Naive thymus-derived CD8-positive, alpha-beta T cell (primary cell): ENCODE measurements at places on chromosomes 6 and 20. TPM values are rescaled to one million over a fixed set of nuclear protein-coding genes. Genes with fewer than 3 reads are reported as not detected.

FAM217A gene
- 0.23 TPM for polyA plus RNA-seq

RRAGD gene
- 1.6 TPM for polyA plus RNA-seq

PXDC1 gene
- polyA plus RNA-seq, result not detected

- no peak overlapping the region for H3K27ac ChIP-seq
- H3K27me3 ChIP-seq, result peaks cover 1% of the 10 kb centered on the region
- H3K4me3 ChIP-seq, result no peak overlapping the region
- no peak for DNase-seq
These were observed 85.0 kb downstream of the DOK5 start for GRCh38 chr20:54560357-54560756.
